Activated CD8-positive, alpha-beta memory T cell treated with anti-CD3 and anti-CD28 coated beads, Interleukin-2, amount 10 ng/mL, durations not matched to agents 7 days and 5 days (primary cell): ENCODE measurements at places on chromosomes 2 and 18. TPM values are rescaled to one million over a fixed set of nuclear protein-coding genes. Genes with fewer than 3 reads are reported as not detected.

GRCh38 chr2:168105127-168105683 lies 142.2 kb downstream of the STK39 start:
- H3K36me3 ChIP-seq, result peaks cover 22% of the 10 kb centered on the region
- H3K27me3 ChIP-seq, result no peaks in the 10 kb centered on the region
- H3K4me3 ChIP-seq, result no peak overlapping the region
- no peak for DNase-seq

- H3K27me3 ChIP-seq, result no peaks in the 10 kb centered on the region
- DNase-seq, result no peak
- H3K27ac ChIP-seq, result peak overlapping the region; percentile 75
- no peak overlapping the region for H3K4me3 ChIP-seq
- peaks cover 20% of the 10 kb centered on the region for H3K36me3 ChIP-seq
These were observed 117.6 kb upstream of the FOSL2 start for GRCh38 chr2:28274911-28275685.

EPB41L5 gene
- total RNA-seq, result 2.2 TPM

RESP18 gene
- not detected for total RNA-seq

PCARE gene
- not detected for total RNA-seq
